ENCODE measurements at places on chromosomes 4 and X.
A peak's percentile ranks its signal among the peaks of the same experiment; 100 is the strongest.

DNA sequence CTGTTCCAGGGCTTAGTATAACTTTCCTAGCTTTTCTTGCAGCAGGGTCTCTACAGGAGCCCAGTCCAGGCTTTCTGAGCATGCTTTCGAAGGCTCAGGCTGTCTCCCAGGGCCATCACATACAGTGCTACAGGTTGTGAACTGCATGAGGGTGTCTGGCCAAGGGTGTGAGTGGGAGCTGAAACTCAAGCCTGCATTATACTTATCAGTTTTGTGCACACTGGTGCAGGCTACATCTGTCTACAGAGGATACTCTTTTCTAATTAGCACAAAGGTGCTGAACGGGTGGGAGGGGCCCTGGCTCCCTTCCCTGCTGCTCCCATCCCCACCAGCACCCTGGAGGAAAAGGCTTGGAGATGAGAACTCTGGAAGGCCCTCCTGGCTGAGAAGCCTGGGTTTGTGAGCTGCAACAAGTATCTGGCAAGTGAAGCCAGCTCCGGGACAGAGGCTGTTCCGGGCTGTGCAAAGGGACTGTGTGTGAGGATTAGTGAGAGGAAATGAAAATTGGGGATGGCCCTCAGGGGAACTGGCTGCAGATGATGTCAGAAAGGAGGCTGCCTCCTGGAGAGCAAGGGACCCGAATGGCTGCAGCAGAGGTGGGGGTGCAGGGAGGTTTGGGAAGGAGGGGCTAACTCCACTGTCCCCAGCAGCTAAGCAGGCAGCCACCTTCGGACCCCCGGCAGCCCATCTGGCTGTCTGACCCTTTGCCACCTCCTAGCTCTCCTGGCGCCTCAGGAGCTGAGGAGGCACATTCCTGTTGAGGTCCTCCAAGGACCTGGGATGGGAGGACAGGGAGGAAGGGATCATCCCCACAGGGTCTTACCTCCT, 68.5 kb downstream of the EFNB1 start:
- DNase-seq: no peak
- H3K27me3 ChIP-seq: no peaks in the 10 kb centered on the region
- no peak overlapping the region for H3K4me3 ChIP-seq

DNA sequence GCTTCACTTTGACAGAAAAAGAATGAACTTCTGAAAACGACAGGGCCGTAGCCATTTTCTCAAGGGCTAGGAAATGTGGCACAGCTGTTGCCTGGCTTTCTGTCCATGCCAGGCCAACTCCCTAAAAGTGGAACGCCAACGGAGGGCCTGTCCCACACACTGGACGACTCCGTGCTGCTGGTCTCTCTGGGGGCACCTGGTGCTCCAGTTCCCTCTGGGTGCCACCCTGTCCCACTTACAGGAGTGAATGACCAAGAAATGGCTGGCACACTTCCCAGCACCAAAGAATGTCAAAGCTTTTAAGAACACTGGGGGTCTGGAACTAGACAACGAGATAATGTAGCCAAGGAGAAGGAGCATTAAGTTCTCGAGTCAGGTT, 40.9 kb downstream of the GATB start:
- no peaks in the 10 kb centered on the region for H3K27me3 ChIP-seq
- H3K36me3 ChIP-seq: peaks cover 2% of the 10 kb centered on the region
- H3K4me1 ChIP-seq: no peaks in the 10 kb centered on the region
- H3K4me3 ChIP-seq: no peak overlapping the region
- H3K27ac ChIP-seq: no peak overlapping the region

GRCh38 chrX:47573341-47574075, 8.7 kb upstream of the TIMP1 start:
- peaks cover 8% of the 10 kb centered on the region for H3K27me3 ChIP-seq
- DNase-seq: no peak
- H3K36me3 ChIP-seq: peaks cover 16% of the 10 kb centered on the region
- H3K4me3 ChIP-seq: peak overlapping the region; percentile 36
- H3K27ac ChIP-seq: peak overlapping the region; percentile 42

GRCh38 chr4:153528705-153529485, 62.7 kb downstream of the TMEM131L start:
- DNase-seq: no peak
- H3K4me1 ChIP-seq: peaks cover 98% of the 10 kb centered on the region

DNA sequence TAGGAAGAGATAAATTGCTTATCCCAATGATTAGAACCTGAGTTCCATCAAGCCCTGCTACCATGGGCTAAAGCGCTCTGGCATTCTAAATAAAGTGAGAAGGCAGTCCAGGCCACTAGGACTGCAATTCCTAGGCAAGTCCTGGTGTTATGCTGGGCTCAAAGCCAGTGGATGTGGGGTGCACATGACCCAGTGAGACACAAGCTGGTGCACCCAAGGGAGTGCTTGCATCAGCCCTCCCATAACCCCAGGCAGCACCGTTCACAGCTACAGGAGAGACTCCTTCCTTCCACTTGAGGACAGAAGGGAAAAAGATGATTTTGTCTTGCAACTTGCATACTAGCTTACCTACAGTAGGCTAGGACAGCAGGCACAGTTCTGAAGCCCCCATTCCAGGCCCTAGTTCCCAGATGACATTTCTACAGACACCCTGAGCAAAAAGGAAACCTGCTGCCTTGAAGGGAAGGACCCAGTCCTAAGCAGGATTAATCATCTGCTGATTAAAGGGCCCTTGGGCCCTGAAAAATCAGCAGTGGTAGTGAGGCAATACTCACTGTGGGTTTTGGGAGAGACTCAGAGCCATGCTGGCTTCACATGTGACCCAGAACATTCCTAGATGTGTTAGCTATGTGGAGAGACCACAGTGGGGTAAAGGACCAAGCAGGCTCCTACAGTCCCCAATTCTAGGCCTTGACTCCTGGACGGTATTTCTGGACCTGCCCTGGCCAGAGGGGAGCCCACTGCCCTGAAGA, 77.8 kb downstream of the KLHL13 start:
- no peak overlapping the region for H3K27ac ChIP-seq
- no peak for DNase-seq
- no peaks in the 10 kb centered on the region for H3K4me1 ChIP-seq
- no peaks in the 10 kb centered on the region for H3K36me3 ChIP-seq
- H3K27me3 ChIP-seq: no peaks in the 10 kb centered on the region
- H3K4me3 ChIP-seq: no peak overlapping the region

- no peak overlapping the region for H3K27ac ChIP-seq
- no peak overlapping the region for H3K4me3 ChIP-seq
- peaks cover 14% of the 10 kb centered on the region for H3K4me1 ChIP-seq
These were observed 46.8 kb downstream of the RGS12 start for GRCh38 chr4:3339577-3339976.

- H3K27ac ChIP-seq: no peak overlapping the region
- peaks cover 13% of the 10 kb centered on the region for H3K27me3 ChIP-seq
- DNase-seq: no peak
- peaks cover 12% of the 10 kb centered on the region for H3K4me1 ChIP-seq
These were observed 69.4 kb upstream of the CLDN34 start for GRCh38 chrX:9897761-9898161.

DNA sequence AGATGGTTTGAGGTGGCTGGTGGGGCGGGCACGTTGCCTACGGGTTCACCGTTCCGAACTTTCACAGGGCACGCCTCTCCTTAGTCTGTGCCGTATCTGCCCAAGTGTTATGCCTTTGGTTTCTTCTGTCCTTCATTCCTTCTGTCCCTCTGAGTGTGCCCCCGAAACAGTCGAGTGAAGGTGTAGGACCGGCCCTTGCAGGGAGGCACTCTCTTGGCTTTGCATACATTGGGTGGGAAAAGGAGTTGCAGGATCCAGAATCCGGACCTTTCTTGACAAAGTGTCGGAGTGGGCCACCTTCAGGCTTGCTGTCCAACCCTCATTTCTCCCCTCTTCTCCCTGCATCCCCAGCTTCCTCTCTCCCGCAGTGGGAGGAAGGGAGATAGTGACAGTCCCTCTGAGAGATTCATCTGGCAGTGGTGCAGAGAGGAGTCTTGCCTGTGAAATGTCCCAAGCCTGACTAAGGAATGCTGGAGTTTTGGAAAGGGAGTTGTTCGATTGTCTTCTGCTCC, 569 bp downstream of the ARFIP1 start:
- H3K27ac ChIP-seq: peak overlapping the region; percentile 93
- H3K27me3 ChIP-seq: peaks cover 10% of the 10 kb centered on the region
- DNase-seq: no peak
- peak overlapping the region; percentile 96 for H3K4me3 ChIP-seq

DNA sequence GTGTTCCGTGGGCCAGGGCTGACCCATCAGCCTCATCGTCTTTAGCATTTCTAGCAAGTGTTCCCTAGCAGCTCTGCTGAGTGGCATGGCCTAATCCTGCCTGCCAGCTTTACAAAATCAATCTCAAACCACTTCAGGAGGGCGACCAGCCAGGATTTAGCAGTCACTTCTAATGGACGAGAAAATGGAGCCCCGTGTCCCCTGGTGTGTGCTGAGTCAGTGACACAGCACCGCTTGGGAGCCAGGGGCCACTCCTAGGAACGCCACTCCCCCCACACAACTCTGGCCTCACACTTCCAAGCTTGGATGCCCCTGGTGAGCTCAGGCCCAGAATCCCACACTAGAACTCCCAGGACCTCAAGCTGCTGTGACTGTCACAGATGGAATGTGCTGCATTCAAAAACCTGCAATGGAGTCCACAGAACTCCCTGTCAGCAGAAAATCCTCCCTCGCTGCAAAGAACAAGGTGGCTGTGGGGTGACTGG, 311.2 kb upstream of the GATB start:
- H3K27me3 ChIP-seq: no peaks in the 10 kb centered on the region
- no peak overlapping the region for H3K4me3 ChIP-seq
- DNase-seq: no peak
- peaks cover 7% of the 10 kb centered on the region for H3K4me1 ChIP-seq

Data from activated naive CD8-positive, alpha-beta T cell treated with anti-CD3 and anti-CD28 coated beads, Interleukin-2, amount 50 U/mL, for 24 hours (primary cell).